Right kidney (tissue), 9 donors: ENCODE measurements at places on chromosomes 11 and 22.

DNA sequence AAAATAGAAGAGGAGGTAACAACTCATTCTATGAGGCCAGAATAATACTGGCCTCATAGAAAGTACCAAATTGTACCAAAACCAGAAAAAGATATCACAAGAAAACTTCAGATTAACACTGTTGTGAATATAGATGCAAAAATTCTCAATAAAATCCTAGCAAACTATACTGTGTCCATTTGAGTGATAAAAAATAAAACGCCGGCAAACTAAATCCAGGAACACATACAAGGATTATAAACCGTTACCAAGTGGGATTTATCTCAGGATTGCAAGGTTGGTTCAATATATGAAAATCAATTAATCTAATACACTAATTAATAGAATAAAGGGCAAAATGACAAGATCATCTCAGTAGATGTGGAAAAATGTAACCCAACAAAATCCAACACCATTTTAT is 23.6 kb upstream of the FBXO3 start:
- DNase-seq, result no peak

DNA sequence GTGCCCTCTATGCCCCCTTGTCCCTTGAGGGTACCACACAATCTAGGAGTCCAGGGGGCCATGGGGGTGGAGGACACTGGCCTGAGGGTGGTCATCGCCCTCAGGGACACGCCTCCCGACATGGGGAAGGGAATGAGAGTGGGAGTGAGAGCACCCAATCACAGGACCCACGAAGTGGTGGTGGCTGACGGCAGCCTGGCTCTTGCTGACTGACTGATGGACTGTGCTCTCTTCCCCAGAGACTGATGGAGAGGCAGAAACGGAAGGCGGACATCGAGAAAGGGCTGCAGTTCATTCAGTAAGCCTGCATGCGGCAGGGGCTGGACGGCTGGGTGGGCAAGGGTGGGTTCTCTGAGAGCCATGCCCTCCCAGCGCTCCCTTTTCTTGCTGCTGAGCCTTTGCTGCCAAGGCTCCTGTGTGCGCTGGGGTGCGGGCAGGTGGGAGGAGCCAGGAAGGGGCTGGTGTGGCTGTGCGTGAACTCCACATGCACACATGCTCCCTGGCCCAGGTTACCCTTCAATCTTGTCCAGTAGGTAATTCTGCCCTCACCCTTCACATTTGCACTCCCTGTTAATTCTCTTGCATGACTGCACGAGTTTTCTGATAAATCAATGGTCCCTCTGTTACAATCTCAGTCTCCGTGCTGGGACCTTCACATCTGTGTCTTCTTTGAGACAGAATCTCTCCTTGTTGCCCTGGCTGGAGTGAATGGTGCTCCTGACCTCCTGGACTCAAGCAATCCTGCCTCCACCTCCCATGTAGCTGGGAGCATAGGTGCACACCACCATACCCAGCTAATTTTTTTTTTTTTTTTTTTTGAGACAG is 19.3 kb downstream of the ZC3H7B start:
- no peak for DNase-seq

DNA sequence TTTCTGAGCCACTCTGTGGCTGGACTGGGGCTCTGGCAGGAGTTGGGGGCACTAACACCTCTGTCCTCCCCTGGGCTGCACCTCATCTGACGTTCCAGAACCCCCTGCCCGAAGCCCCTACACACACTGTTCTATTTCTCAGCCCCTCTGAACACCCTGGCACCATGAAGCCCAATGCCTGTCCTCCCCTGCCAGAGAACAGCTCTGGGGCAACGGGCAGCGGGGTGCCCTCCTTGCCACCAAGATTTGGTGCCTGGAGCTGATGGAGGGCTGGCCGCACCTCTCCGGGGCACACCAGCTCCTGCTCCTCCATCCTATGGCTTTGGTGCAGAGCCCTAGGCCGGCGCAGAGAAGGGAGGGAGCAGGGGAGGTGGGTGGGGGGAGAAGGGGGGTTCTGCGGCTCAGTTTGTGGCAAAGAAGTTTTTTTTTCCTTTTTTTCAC is 16.3 kb downstream of the DUSP8 start:
- no peak for DNase-seq

DNA sequence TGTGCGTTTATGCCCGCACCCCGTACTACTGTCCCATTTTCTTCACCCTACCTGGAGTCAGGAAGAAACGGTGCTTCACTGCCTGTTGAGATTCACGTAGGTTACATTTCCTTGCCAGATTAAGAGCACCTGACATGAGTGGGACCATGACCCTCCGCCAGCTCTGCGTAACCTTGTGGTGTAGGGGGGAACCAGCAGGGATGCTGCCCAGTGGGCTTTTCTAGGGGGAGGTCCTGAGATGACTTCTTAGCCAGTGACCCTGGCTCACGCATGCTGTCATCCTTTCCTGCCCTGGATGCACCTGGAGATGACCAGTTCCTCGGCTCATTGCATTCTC is 967 bp upstream of the ARVCF start:
- no peak for DNase-seq

GRCh38 chr22:23970816-23971486 is 3.3 kb downstream of the DDT start:
- no peak for DNase-seq

DNA sequence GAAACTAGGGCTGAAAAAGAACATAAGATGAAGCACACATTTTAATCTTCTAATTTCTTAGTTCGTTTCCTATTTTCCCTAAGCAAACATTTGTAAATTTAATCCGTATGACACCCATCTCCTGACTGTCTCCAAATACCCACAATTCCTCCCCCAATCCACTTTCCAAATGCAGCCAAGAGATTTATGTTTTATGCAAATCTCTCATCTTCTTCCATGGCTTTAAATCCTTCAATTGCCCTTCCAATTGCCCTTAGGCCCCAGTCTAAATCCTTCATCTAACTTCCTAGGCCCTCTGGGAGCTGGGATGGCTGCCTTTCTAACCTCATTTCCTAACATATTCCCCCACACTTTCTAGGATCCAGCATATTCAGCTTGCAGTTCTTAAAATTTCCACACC is 18.0 kb upstream of the POU2AF1 start:
- DNase-seq, result no peak

GRCh38 chr22:33923033-33923432 is 2.8 kb upstream of the LARGE1 start:
- no peak for DNase-seq

DNA sequence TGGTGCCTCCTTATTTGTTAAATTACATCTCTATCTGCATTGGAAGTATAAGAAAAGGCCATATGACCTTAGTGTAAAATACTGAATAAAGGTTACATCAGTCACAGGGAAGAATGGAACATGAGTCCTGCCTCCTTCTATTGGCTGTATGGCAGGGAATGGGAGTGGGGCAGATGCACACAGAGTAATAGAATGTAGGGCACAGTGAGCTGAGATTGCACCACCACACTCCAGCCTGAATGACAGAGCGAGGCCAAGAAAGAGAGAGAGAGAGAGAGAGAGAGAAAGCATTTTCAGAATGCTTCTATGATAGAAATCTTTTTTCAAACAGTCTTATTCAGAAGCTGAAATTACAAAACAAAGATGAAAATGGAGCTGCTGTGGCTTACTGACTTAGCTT is 58.8 kb downstream of the SLN start:
- DNase-seq, result no peak

DNA sequence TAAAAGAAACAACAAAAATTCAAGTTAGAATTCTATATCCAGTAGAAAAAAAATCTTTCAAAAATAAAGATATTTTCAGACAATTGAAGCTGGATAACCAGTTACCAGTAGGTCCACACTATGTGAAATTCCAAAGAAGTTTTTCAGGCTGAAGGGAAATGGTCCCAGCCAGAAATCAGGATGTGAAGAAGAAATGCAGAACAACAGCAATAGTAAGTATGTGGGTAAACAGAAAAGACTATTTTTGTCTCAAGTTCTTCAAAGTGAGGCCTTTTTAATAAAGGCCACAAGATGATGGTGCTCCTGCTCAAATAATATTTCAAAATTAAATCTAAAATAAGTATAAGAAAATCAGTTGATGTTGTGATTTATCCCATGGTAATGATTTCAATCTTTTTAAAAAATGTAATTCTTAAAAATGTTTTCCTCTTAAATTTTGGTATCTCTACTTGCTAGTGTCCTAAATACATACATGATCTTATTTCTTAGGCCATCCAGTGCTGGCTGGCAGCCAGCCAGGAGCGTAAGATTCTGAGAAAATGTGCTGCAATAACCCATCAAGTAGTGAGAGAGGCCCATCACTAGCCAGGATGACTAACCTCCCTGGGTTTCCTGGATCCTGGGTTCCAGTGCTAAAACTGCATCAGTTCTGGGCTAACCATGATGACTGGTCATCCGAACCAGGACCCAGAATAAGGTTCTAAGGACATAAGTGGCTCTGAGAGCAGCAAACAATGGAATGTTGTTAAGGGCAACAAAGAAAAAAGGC is 15.6 kb upstream of the UCP3 start:
- no peak for DNase-seq

GRCh38 chr11:127993788-127994187 is 593.6 kb downstream of the ETS1 start:
- no peak for DNase-seq

GRCh38 chr11:131178020-131178419 is 192.4 kb upstream of the NTM start:
- no peak for DNase-seq

- DNase-seq, result peak; percentile 85
Measured at GRCh38 chr11:111735262-111736116, 30.7 kb downstream of the PPP2R1B start.

DNA sequence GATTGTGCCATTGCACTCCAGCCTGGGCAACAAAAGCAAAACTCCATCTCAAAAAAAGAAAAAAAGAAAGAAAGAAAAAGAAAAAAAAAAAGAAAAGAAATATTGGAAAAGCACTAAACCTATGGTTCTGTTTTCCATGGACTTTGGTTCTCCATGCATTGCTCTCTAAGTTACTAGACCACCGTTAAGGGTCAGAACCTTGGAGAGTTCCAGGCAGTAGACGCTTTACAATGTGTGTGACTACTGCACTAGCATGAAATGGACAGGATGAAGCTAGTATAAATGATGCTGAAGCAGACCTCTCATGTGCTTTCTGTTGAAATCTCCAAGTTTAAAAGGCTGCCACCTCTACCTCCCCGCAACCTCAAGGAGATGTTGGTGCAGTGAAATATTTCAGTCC is 63.5 kb downstream of the SIK2 start:
- DNase-seq, result no peak

- DNase-seq, result no peak
Measured at GRCh38 chr11:10109806-10110205, 184.2 kb downstream of the SBF2 start.

- no peak for DNase-seq
Measured at GRCh38 chr11:95883381-95883780, 40.5 kb downstream of the MTMR2 start.

- no peak for DNase-seq
Measured at GRCh38 chr11:14954581-14954980, 17.6 kb downstream of the CALCA start.

- DNase-seq, result no peak
Measured at GRCh38 chr11:2581931-2582350, 117.9 kb downstream of the KCNQ1OT1 start.

- no peak for DNase-seq
Measured at GRCh38 chr11:106424111-106424510, 346.6 kb downstream of the AASDHPPT start.

DNA sequence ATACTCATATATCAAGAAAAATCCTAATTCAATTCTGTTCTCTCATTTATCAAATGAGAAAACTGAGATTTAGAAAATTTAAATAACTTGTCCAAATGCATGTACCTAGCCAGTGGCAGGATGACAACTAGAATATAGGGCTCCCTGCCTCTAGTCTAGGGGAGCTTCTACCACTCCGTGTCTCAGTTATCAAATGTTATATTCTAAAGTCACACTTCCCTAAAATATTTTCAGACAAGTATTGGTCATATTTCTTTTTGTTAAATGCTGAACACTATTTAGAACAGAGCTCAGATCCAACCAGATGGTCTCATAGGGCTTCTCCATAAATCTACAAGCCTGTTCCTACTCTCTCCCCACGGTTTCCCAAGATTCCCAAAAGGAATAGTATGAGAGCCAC is 26.3 kb downstream of the KCNJ1 start:
- no peak for DNase-seq

DNA sequence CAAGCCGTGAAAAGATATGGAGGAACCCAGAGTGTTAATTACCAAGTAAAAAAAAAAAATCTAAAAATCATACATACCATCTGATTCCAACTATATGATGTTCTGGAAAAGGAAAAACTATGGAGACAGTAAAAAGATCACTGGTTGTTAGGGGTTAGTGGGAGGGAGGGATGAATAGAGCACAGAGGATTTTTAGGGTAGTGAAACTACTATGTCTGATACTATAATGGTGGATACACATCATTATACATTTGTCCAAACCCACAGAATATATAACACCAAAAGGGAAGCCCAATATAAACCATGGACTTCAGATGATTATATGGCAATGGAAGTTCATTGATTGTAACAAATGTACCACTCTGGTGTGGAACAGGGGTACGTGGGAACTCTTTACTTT is 74.1 kb downstream of the ENTHD1 start:
- DNase-seq, result no peak

GRCh38 chr11:123235117-123235655 is 40.1 kb upstream of the CLMP start:
- no peak for DNase-seq
